Renal cortical epithelial cell (primary cell): ENCODE measurements at places on chromosomes 7 and 10.

DNA sequence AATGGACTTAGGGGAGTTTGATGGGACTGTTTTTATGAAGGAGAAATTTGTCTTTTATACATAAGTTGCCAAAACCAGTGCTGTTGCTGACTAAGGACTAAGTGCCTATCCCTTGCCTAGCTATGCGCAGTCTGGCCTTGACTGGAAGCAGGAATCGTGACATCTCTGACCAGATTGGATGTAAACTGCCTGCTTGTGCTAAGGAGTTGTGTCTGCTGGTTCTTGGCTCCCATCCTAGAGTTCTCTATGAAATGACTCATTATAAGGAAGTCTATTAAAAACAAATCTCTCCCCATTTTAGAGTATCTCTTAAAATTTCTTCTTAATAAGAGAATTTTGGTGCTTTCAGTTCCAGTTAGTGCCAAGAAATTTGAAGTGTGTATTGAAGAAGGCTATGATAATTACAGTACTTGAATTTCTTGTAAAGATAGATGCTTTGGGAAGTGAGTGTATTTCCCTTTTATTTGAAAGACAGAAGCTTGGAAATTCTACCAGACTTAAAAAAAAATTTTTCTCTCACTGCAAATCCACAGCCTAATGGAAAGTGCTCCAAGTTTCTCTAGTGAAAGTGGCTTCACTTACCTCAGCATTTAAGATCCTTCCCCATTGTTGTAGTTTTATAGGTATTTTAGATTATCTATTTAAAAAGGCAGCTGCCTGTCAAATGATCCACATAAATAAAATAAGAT, 77.6 kb downstream of the BICC1 start:
- DNase-seq = peak; percentile 90

GRCh38 chr7:20514364-20514763, 101.1 kb upstream of the ABCB5 start:
- peak; percentile 90 for DNase-seq

DNA sequence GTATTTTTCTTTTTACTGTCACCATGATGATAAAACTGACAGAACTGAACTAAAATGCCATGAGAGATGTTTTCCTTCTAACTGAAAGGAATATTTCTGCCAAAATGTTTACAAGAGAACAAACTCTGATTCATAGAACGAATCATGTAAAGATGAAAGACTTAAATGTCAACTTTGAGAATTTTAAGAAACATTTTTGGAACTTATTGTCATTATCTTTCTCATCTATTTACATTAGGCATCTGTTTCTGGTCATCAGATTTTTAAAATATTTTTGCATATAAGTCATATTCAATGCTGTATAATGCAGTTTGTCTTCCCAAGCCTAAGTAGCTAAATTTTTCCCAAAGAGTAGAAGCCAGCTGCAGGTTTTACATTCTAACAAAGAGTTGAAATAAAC, 358.5 kb downstream of the TFEC start:
- DNase-seq = no peak

DNA sequence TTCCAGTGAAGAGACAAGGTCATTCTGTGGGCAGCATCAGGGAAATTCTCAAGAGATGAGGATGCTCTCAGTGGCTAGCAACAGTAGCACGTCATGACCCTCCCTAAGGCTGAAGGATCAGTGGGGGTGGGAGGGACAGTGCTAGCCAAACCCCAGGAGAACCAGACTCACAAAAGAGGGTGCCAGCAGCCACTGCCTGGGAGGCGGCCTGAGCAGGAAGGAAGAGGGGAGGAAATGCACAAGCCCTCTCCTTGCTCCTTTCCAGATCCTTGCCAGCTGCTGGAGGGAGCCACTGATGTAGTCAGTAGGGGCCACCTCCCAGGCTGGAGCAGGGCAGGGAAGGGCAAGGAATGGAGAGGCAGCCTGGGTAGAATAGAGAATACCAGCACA, 302.7 kb downstream of the RPS24 start:
- no peak for DNase-seq

GRCh38 chr7:47180516-47180826, 401.4 kb downstream of the TNS3 start:
- peak; percentile 82 for DNase-seq

DNA sequence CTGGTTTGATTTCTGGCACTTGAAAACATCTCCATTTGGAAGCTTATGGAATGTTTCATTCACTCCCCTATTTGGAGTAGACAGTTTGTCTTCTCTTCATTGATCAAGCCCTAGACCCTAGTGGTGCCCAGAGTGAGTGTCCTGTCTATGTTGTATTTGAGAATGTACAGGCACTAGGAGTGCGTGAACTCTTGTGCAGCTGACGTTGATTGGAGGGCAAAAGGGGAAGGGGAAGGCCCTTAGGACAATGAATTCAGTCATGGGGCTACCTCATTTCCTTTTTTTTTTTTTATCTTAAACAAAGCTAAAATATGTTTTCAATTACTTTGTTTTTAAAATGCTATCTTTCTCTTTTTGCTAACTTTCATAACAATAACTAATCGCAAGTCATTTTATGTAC, 66.5 kb downstream of the ADD3 start:
- no peak for DNase-seq

GRCh38 chr10:86540016-86540415, 18.4 kb upstream of the WAPL start:
- DNase-seq = no peak

DNA sequence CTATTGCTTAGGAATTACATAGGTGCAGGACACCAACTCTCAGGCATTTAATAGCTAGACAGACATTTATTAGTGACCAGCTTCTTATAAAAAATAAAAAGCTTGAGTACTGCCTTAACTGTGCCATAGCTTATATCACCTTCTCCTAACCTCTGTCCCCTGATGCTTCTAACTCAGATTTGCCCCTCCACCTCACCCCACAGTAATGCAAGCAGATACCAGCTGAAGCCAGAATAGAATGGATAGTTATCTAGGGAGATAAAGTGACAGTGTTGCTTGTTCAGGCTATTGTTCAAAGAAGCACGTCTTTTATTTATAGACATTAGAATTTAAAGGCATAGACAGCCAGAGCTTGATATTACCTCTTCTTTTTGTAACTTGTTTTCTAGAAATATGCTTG, 99.6 kb upstream of the GLCCI1 start:
- no peak for DNase-seq

DNA sequence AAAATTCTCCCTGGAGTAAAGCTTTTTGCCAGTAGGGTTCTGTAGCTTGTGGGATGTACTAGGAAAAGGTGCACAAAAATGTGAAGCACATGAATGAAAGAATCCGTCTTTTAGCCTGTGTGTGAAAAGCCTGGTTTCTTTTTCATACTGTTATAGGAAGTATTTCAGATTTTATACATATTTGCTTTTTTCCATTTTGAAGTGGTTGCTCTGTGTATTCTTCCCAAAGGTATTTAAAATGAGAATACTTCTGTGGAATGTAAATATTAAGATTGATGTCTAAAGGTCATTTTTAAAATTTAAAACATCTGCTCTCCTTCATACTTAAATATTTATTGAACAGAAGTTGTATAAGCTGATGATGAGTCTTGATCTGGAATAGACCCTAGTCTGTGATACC, 96.8 kb downstream of the CDK14 start:
- DNase-seq = no peak

- peak; percentile 7 for DNase-seq
Observed at GRCh38 chr10:60385399-60385738, 4.3 kb downstream of the ANK3 start.

DNA sequence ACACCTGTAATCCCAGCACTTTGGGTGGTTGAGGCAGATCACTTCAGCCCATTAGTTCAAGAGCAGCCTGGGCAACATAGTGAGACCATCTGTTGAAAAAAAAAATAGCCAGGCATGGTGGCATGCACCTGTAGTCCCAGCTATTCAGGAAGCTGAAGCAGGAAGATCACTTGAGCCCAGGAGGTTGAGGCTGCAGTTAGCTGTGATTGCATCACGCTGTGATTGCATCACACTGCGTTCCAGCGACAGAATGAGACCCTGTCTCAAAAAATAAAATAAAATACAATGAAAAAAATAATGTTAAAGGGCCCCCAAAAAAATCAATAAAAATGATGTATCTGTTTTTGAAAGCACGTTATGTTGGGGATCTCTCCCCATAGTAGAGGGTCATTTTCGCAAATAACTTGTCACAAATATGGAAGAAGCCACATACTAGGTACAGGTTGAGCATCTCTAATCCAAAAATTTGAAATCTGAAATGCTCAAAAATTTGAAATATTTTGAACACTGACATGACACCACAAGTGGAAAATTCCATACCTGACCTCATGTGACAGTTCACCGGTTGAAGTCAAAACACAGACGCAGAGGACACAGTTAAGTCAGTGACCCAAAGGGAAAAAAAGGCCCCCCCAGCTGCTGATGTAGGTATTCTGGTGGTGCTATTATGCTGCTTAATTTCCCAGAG, 9.5 kb downstream of the CISD1 start:
- DNase-seq = no peak

GRCh38 chr7:105649727-105650381, 68.6 kb upstream of the EFCAB10 start:
- no peak for DNase-seq
